ENCODE measurements at places on chromosomes 3 and 15. TPM values are rescaled to one million over a fixed set of nuclear protein-coding genes. Genes with fewer than 3 reads are reported as not detected.

The HESX1 gene
- not detected for total RNA-seq

The CEP152 gene
- total RNA-seq, result 3.2 TPM

The PRICKLE2 gene
- total RNA-seq, result 9.2 TPM

The NR2F2 gene
- total RNA-seq, result 9.0 TPM

The RBP2 gene
- not detected for total RNA-seq

The GOLGA8H gene
- total RNA-seq, result not detected

The TAGLN3 gene
- 6.4 TPM for total RNA-seq

The SYNPR gene
- not detected for total RNA-seq

The SPESP1 gene
- total RNA-seq, result 4.7 TPM

The PPP4R2 gene
- total RNA-seq, result 23.0 TPM

The ROBO2 gene
- 0.28 TPM for total RNA-seq

The DUOX1 gene
- total RNA-seq, result 59.4 TPM

The DUT gene
- total RNA-seq, result 87.8 TPM

The PRSS50 gene
- not detected for total RNA-seq

The DLL4 gene
- not detected for total RNA-seq
